NCI-H1930 (cell line): ENCODE measurements at places on chromosomes 16 and 17.
A peak's percentile ranks its signal among the peaks of the same experiment; 100 is the strongest.

- peak; percentile 46 for DNase-seq
Measured at GRCh38 chr16:23803591-23804123, 32.1 kb upstream of the PRKCB start.

DNA sequence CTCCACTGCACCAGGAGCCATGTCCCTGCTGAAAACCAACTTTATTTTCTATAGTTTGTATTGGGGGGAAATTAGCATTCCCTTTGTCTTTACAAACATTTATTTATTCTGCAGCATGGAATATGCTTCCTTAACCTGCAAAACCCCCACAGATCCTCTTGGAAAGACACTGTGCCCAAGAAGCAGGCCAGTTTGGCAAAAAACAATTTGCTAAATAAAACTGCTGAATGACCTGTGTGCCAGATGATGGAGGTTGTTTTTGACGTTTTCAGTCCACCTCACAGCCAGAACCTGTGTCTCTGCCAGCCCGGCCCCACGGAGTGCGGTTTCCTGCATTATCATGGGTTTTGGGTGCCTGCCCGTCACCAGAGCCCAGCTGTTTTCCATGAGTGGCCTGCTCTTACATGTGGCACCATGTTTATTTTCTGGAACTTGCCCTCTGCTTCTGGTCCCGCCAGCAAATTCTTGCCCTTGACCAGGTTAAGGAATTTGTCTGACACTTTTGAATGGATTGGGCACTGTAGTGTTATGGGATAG lies 26.4 kb downstream of the ORC6 start:
- DNase-seq, result no peak

- DNase-seq, result no peak
Measured at GRCh38 chr17:3796110-3796821, 4.7 kb downstream of the ITGAE start.

GRCh38 chr16:68267612-68268405 lies 3.5 kb downstream of the SLC7A6 start:
- no peak for DNase-seq

DNA sequence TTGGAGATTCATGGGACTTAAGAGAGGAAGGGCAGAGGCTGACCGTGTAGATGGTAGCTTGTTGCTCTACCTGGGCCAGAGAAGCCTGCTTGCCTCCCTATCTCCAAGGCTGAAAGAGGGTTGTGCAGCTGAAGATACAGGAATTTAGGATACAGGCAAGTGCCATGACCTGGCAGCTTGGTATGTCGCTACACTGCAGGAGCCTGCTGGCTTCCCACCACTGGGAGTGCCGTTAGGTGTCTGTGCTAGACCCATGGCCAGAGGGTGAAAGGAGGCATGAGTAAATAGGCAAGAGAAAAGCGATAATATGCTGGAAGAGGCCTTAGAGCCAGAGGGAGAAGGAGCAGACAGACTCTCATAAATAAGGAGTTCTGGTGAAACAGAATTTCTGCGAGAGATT lies 10.6 kb downstream of the NAA60 start:
- DNase-seq, result no peak

DNA sequence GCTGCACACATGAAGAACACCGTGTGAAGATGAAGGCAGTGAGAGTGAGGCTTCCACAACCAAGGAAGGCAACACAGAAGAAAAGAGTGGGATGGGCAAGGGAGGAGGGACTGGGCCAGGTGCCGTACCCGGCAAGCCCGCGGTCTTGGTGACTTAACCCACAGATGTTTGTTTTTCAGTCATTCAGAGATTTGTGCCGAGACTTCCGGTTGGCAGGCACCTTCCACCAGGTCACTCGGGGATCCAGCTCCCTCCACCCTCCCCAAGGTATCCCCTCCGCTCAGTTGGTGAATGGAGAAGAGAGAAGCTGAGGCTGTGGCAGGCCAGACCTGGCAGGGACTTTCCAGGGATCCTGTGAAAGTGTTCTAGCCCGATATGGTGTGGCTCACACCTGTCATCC lies 4.9 kb upstream of the KREMEN2 start:
- no peak for DNase-seq

- DNase-seq, result no peak
Measured at GRCh38 chr16:26189536-26189935, 497.8 kb downstream of the HS3ST4 start.

- no peak for DNase-seq
Measured at GRCh38 chr16:12426122-12426521, 377.6 kb downstream of the CPPED1 start.

DNA sequence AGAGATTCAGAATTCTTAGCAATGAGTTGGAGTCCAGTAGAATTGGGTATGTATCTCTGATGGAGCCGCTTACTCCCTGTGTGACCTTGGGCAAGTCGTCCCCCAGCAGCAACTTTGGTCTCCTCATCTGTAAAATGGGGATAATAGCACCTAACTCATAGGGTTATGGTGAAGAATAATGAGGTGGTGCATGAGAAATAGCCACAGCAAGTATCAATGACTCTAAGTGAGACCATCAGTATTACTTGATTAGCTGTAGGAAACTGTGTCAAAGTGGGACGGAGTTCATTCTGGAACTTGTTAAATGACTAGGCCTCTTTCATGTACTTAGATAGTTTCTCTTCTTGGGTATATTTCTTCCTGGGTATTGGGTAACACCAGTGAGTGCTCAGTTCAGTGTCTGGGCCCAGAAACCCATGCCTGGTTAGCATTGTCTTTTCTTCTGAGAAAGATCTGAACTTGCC lies 6.4 kb downstream of the PRKCB start:
- no peak for DNase-seq

DNA sequence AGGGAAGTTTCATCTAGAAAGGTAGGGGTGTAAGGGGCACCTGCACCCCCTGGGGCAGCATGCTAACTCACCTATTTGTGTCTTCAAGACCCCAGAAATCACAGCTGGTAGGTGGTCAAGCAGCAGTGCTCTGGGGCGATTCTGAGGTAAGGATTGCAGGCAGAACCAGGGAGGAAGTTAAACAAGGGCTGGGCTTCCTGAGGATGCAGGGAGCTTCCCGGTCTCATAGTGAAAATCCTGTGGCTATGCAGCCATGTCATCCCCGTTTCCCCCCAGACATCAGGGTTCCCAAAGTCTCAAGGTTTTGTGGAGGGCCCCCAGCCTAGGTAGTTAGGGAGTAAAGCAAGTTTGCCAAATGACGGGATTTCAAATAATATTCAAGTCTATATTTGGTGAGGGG lies 78.5 kb downstream of the C16orf78 start:
- no peak for DNase-seq

DNA sequence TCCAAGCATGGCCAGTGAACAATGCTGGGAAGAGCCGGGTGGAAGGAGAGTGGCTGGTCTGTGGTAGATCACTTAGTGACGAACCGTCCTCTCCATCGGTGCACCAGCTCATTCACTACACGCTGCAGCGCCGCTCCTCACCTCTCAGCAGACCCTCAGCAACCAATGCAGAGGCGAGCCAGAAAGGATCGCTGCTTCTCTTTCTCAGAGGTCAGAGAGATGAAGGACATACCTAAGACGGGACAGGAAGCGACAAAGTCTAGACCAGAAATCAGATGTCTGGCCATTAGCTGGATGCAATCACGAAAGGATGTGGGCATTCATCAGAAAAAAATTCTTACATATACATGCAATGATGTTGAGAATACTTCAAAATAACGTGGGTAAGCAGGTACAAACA lies 26.9 kb downstream of the NSMCE1 start:
- DNase-seq, result no peak

GRCh38 chr17:76635659-76636360 lies 7.7 kb downstream of the ST6GALNAC1 start:
- DNase-seq, result no peak

DNA sequence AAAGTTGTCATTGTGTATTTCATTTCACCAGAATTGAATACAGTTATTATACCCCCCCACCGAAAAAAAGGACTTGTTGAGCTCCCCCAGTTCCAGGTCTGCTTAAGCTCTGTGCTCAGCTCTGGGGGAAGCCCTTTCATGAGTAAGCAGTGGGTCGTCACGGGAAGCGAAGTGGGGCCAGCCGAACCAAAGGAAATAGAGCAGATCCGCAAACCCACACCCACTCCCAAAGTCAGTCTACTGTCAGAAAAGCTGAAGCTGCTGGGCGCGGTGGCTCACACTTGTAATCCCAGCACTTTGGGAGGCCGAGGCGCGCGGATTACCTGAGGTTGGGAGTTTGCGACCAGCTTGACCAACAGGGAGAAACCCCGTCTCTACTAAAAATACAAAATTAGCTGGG lies 50.1 kb downstream of the PECAM1 start:
- no peak for DNase-seq

- DNase-seq, result no peak
Measured at GRCh38 chr17:1683459-1683858, 1.2 kb downstream of the PRPF8 start.

DNA sequence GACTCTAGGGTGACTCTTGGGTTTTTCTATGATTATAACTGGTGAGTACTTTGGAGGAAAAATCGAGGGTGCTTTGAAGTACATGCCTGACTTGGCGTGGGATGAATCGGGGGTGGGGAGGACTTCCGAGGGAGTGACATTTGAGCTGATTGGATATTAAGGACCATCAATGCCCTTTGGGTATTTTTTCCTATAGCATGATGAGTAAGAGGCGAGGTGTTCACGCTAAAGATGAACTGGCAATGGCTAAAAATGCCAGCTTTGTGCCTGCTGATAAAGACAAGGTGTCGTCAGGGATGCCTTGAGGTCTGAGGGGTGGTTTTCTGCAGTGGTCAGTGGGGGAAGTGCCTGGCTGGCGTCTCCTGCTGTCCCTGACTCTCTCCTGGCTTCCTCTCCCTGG lies 25.3 kb downstream of the USP43 start:
- no peak for DNase-seq

DNA sequence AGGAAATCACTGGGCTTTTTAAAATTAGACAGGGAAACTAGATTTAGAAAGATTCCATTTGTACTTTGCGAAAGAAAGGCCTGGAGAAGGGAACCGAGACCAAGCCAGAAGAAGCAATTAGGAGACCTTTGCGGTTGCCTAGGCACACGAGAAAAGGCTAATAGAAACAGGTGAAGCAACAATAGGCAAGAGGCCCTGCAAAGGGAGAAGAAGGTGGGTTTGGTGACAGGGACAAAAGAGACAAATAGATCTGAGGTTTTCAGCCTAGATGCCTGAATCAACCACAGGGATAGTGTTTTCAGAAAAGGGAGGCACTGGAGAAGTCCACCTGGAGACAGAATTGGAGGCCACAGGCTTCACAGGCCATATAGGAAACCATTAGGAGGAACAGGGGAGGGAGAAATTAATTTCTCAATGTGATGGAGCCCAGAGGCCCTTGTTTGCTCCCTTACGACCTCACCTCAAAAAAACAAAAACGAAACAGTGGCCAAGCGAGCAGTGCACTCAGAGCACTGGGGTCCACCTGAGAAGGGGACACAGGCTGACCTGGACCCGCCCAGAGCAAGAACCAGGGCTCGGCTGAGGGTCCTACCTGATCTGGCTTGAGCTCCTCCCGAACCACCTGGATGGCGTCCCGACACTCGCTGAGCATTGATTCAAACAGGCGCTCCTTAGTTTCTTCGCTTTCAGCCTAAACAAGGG lies 22.3 kb downstream of the SRP68 start:
- DNase-seq, result peak; percentile 8

DNA sequence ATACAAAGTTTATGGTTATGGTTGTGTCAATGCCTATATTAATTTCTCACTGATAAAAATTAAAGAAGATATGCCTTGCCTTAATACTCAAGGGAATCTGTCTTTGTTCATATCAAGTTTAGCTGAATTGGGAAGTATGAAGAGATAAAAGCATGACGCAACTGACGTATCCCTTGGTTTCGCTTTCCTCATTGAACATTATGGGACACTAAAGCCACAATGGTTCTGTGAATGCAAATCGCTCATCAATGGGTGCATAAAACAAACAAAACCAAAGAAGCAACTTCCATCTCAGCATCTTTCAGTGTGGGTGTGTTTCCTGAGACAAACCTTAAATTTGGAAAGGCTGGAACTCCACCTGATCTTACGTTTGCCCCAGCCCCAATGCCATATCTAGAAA lies 108.2 kb downstream of the NPIPB5 start:
- no peak for DNase-seq

DNA sequence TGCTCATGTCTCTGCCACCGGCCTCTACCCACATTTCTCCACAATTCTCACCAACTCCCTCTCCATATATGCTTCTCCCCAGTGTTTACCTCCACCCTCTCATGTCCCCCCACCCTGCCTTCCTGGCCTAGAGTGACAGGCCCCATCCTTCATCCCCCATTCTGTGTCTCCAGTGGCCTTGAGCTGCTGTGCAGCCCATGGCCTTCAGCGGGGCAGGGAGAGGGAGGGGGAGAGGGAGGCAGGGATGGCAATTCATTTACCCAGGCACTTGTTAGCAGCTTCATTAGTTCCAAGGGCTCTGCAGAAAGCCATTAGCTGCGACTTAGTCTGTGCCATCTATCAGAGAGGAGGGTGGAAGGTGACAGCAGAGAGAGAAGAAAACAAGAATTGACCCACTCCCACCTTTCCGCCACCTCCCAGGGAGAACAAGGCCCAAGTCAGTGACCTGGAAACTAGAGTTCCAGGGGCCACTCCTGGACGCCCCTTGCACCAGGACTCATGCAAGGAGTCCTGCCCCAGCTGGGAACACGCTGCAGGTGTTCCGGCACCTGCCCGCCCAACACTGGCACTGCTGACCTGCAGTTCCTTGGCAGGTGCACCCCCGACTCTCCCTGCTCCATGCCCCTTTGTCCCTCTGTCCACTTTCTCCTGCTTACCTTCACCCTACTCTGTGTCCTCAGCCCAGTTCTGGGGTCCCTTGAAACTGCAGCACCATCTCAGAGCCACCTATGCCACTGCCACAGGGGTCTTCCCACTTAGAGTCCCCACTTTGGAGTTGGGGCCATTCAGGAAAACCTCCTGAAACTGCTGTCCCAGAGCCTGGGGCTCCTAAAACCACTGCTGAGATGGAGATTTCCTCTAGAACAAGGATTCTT lies 23.5 kb upstream of the PYY start:
- no peak for DNase-seq

DNA sequence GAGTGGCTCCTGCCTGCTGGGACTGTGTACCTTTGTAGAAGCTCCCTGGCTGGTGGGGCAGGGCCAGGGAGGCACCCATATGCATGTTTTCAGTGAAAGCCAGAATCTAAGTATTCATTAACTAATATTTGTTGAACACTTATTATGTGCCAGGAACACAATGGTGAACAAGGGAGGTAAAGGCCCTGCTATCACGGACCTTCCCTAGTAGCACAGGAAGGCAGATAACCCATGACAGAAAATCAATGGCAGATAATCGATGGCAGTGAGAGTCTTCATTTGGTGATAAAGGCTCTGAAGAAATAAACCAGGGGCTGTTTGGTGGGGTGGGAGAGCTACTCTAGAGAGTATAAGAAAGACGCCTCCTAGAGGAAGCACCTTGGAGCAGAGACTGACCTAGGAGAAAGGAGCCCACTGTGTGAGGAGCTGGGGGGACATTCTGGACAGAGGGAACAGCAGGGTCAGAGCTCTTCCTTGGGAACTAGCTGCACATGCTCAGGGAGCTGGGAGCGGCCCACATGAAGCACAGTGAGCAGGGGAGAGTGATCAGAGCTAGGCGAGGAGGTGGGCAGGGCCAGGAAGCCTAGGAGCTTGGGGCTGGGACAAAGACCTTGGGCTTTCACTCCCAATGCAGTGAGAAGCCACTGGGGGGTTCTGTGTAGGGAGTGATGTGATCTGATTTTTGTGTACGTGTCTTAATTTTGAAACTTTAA lies 78.5 kb downstream of the SPECC1 start:
- no peak for DNase-seq
